ENCODE measurements at places on chromosomes 12 and 14.

GRCh38 chr14:59199614-59200013 is 11.1 kb downstream of the DAAM1 start:
- DNase-seq: no peak

DNA sequence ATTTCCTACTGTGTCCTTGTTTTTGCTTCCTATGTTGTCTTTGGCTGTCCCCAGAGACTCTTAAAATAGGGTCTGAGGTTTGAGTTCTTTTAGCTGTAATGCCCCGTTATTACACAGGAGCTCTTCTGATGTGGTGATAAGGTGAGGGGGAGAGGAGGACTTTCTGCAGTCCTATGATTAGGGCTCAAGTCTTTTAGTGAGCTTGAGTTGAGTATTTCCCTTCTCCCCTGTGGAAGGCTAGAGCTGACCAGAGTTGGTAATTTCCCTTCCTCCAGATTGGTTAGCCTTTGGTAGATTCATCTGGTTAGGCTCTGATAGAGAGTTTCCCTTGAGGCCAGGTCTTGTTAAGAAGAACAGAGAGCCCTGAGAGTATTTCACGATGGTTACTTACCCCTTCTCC is 4.3 kb upstream of the HIF1A start:
- no peak for DNase-seq

- no peak for DNase-seq
Observed at GRCh38 chr12:53160000-53160399, 20.5 kb upstream of the ZNF740 start.

GRCh38 chr14:31408421-31408820 is 11.9 kb downstream of the HEATR5A start:
- no peak for DNase-seq

- no peak for DNase-seq
Observed at GRCh38 chr12:39931231-39931630, 174.7 kb downstream of the SLC2A13 start.
